PC-9 (cell line): ENCODE measurements at places on chromosomes 6 and 20. TPM values are rescaled to one million over a fixed set of nuclear protein-coding genes. Genes with fewer than 3 reads are reported as not detected.

DNA sequence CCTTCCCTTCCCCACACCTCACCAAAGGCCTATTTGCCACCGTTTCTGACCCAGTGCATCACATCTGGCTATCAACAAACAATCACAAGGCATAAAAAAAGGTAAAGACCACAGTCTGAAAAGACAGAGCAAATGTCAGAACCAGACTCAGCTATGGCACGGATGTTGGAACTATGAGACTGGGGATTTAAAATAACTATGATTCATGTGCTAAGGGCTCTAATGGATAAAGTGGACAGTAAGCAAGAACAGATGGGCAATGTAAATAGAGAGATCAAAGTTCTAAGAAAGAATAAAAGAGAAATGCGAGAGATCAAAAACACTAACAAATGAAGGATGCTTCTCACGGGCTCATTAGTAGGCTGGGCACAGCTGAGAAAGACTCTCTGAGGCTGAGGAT is 99.5 kb downstream of the LAMP5 start:
- H3K4me3 ChIP-seq: no peak overlapping the region
- no peaks in the 10 kb centered on the region for H3K4me1 ChIP-seq
- no peaks in the 10 kb centered on the region; the same call in 1 of the 2 replicates for H3K27me3 ChIP-seq
- H3K36me3 ChIP-seq: no peaks in the 10 kb centered on the region
- no peak for DNase-seq
- H3K27ac ChIP-seq: no peak overlapping the region

DNA sequence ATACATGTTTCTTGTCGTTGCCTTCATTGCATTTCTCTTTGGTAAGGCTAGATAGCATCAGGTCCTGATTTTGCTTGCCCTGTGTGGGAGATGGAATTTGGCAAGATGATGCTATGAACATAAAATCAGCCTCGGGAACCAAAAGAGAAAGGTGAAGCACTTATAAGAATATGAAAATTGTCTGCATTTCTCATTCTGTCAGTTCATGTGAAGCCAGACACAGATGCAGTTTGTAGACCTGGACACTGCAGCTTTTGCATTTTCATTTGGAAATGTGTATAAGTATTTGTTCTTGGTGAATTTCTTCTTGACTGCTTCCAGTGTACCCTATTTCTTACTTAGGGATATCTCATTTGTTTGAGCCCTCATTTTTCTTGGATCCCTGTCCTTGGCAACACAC is 1.3 kb downstream of the YWHAB start:
- peak overlapping the region; percentile 81; the same call in 1 of the 2 replicates for H3K27ac ChIP-seq
- peak overlapping the region; percentile 94 for H3K4me3 ChIP-seq
- H3K27me3 ChIP-seq: no peaks in the 10 kb centered on the region
- no peak for DNase-seq
- H3K4me1 ChIP-seq: peaks cover 42% of the 10 kb centered on the region

GRCh38 chr6:149150301-149150700 is 167.2 kb upstream of the TAB2 start:
- DNase-seq: no peak
- no peak overlapping the region for H3K4me3 ChIP-seq
- H3K36me3 ChIP-seq: no peaks in the 10 kb centered on the region
- no peaks in the 10 kb centered on the region for H3K4me1 ChIP-seq
- no peak overlapping the region for H3K27ac ChIP-seq

GRCh38 chr6:43205849-43206248 is 23.4 kb downstream of the DNPH1 start:
- H3K4me1 ChIP-seq: no peaks in the 10 kb centered on the region; the same call in 1 of the 2 replicates
- no peaks in the 10 kb centered on the region for H3K36me3 ChIP-seq
- DNase-seq: no peak
- no peak overlapping the region for H3K4me3 ChIP-seq

- no peak overlapping the region for H3K4me3 ChIP-seq
- H3K27me3 ChIP-seq: no peaks in the 10 kb centered on the region
- H3K36me3 ChIP-seq: no peaks in the 10 kb centered on the region
- no peak overlapping the region for H3K27ac ChIP-seq
- DNase-seq: no peak
- no peaks in the 10 kb centered on the region for H3K4me1 ChIP-seq
These were observed 6.2 kb downstream of the SNTA1 start for GRCh38 chr20:33437141-33437911.

- H3K27ac ChIP-seq: no peak overlapping the region
- H3K4me3 ChIP-seq: no peak overlapping the region
- no peaks in the 10 kb centered on the region for H3K36me3 ChIP-seq
- no peaks in the 10 kb centered on the region for H3K4me1 ChIP-seq
- no peak for DNase-seq
These were observed 473.0 kb downstream of the BMP2 start for GRCh38 chr20:7240490-7240889.

DNA sequence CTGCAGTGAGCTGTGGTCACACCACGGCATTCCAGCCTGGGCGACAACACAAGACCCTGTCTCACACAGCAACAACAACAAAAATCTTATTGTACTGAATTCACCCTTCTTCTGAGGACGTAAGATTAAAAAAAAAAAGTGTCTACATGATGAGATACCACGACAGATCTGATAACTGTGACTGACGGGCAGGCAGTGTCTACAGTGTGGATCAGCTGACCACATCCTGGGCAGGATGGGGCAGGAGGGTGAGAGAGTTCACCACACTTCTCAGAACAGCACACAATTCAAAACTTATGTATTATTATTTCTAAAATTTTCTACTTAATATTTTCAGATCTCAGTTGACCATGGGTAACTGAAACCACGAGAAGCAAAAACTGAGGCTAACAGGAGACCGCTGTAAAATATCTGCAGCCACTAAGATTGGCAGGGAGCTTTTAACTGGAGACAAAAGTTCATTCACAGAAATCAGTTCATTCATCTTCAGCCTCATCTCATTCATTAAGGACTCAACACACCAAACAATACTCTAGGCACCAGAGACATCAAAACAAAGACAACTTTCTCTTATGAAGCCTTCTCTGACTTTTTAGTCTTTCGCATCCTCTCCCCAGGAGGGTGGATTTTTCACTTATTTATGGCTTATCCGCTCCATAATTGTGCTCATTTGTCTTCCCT is 15.7 kb upstream of the NHSL1 start:
- no peaks in the 10 kb centered on the region for H3K27me3 ChIP-seq
- H3K4me1 ChIP-seq: no peaks in the 10 kb centered on the region
- H3K4me3 ChIP-seq: no peak overlapping the region
- no peaks in the 10 kb centered on the region for H3K36me3 ChIP-seq
- no peak for DNase-seq
- no peak overlapping the region for H3K27ac ChIP-seq

GRCh38 chr6:3009930-3010329 is 10.2 kb downstream of the NQO2 start:
- no peak overlapping the region for H3K27ac ChIP-seq
- DNase-seq: no peak
- no peak overlapping the region for H3K4me3 ChIP-seq

- H3K27me3 ChIP-seq: no peaks in the 10 kb centered on the region
- peaks cover 21% of the 10 kb centered on the region for H3K4me1 ChIP-seq
- no peak overlapping the region for H3K27ac ChIP-seq
- no peaks in the 10 kb centered on the region for H3K36me3 ChIP-seq
- no peak for DNase-seq
These were observed 14.0 kb upstream of the SLC17A5 start for GRCh38 chr6:73667798-73668197.

- H3K4me3 ChIP-seq: no peak overlapping the region
- DNase-seq: no peak
- H3K4me1 ChIP-seq: 0 out of 2 replicates have a peak, but pooled peaks cover 5% of the 10 kb centered on the region
- no peak overlapping the region for H3K27ac ChIP-seq
These were observed 10.6 kb upstream of the SFT2D1 start for GRCh38 chr6:166352923-166353322.

- H3K27me3 ChIP-seq: no peaks in the 10 kb centered on the region
- peak overlapping the region; percentile 7; the same call in 1 of the 2 replicates for H3K27ac ChIP-seq
- H3K4me3 ChIP-seq: no peak overlapping the region
- H3K36me3 ChIP-seq: peaks cover 83% of the 10 kb centered on the region
These were observed 4.9 kb downstream of the TRIB3 start for GRCh38 chr20:385448-385847.

DNA sequence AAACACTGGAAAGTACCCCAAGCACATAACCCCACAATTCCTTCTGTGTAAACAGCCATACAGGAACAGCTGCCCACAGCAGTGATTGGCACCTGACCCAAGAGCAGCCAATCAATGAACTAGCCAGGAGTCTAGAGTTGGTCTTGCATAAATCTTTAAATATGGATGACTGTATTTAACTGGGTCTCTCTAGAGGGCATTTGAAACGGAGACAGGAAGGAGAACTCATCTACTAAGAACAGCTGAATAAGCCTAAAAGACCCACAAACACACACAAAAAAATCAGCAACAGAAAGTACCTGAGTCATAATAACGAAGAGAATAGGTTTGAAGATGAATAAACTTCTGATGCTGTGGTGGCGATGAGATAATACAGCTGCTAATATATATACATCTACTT is 49.0 kb upstream of the ASF1A start:
- H3K27ac ChIP-seq: no peak overlapping the region
- no peak for DNase-seq
- no peaks in the 10 kb centered on the region for H3K27me3 ChIP-seq
- H3K4me1 ChIP-seq: no peaks in the 10 kb centered on the region
- no peaks in the 10 kb centered on the region for H3K36me3 ChIP-seq

GRCh38 chr20:5143851-5144250 is 17.0 kb downstream of the CDS2 start:
- H3K4me1 ChIP-seq: no peaks in the 10 kb centered on the region; the same call in 1 of the 2 replicates
- no peak overlapping the region for H3K4me3 ChIP-seq
- no peaks in the 10 kb centered on the region for H3K27me3 ChIP-seq
- no peak overlapping the region for H3K27ac ChIP-seq
- no peaks in the 10 kb centered on the region for H3K36me3 ChIP-seq

- no peaks in the 10 kb centered on the region for H3K36me3 ChIP-seq
- H3K27ac ChIP-seq: no peak overlapping the region
- H3K4me3 ChIP-seq: no peak overlapping the region
- H3K4me1 ChIP-seq: no peaks in the 10 kb centered on the region
- H3K27me3 ChIP-seq: no peaks in the 10 kb centered on the region
These were observed 467.3 kb downstream of the C6orf118 start for GRCh38 chr6:164842085-164842484.

GRCh38 chr20:18909254-18909653 is 95.7 kb downstream of the SCP2D1 start:
- H3K36me3 ChIP-seq: no peaks in the 10 kb centered on the region
- H3K27me3 ChIP-seq: no peaks in the 10 kb centered on the region
- H3K4me3 ChIP-seq: no peak overlapping the region
- no peak for DNase-seq

GRCh38 chr6:39228992-39229767 is at the start of gene KCNK5:
TSS of gene KCNK5 (minus strand) at chr6:39229475. CDS start at chr6:39229111, 364 bp downstream.
- H3K27ac ChIP-seq: peak within 1 kb of the TSS; percentile 34; the same call in 1 of the 2 replicates
- H3K4me1 ChIP-seq: peaks cover 39% of the 10 kb centered on the region
- DNase-seq: peak; percentile 89
- H3K4me3 ChIP-seq: peak within 1 kb of the TSS; percentile 96
- H3K27me3 ChIP-seq: no peaks in the 10 kb centered on the region

The SLC4A11 gene
- 46.1 and 57.8 TPM in 2 replicates for total RNA-seq

The LAMA4 gene
- total RNA-seq: 58.3 and 91.0 TPM in 2 replicates

The WFDC10B gene
- total RNA-seq: not detected in 2 replicates

The CEP57L1 gene
- total RNA-seq: 17.2 and 18.3 TPM in 2 replicates

The VGLL2 gene
- total RNA-seq: not detected in 2 replicates

The FNDC11 gene
- total RNA-seq: 7.7 and 10.6 TPM in 2 replicates

The IL20RA gene
- 2.5 and 4.0 TPM in 2 replicates for total RNA-seq

The GCM1 gene
- 0.13 TPM in 2 replicates for total RNA-seq
